ENCODE measurements at places on chromosomes 13 and 19. TPM values are rescaled to one million over a fixed set of nuclear protein-coding genes. Genes with fewer than 3 reads are reported as not detected.

Gene KLK2
- not detected for total RNA-seq

DNA sequence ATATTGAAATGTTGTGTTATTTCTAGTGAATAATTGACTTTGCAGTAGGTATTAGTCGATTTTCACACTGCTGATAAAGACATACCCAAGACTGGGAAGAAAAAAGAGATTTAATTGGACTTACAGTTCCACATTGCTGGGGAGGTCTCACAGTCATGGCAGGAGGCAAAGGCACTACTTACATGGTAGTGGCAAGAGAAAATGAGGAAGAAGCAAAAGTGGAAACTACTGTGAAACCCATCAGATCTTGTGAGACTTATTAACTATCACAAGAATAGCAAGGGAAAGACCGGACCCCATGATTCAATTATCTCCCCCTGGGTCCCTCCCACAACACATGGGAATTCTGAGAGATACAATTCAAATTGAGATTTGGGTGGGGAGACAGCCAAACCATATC lies 9.9 kb upstream of the C5AR2 start:
- no peak for DNase-seq

- DNase-seq, result no peak
These were observed 9.3 kb downstream of the PLEKHA4 start for GRCh38 chr19:48858984-48859710.

DNA sequence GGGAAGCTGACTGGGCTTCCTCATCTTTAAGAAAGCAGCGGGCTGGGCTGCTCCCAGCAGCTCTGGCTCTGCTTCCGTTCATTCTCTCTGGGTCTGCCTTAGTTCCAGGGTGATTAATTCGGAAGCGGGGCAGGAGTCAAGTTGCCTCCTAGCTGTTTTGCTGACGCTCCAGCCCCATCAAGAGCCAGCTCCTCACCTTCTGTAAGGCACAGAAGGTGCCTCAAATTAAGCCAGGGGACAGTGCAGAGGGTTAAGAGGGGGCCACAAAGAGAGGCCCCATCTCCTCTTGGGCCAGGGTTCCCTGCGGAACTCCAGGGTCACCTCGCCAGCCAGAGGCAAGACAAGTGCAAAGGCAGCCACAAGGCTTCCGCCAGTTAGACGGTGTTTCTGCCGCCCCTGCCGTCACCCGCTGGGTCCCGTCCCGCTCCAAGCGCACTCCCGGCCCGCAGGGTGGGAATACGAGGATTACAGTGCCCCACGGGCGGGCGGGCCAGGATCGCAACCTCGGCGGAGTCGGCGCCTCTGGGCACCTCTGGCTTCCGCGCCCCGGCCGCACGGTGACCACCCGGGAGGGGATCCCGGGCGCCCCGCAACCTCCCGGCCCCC lies 508 bp downstream of the SLC15A1 start:
- DNase-seq, result no peak

GRCh38 chr13:64993514-64994164 lies 2236.5 kb downstream of the PCDH9 start:
- no peak for DNase-seq

- DNase-seq, result peak; percentile 46
These were observed 313.5 kb downstream of the FOXO1 start for GRCh38 chr13:40352802-40353562.

Gene ZNF846
- 11.6 TPM for total RNA-seq

DNA sequence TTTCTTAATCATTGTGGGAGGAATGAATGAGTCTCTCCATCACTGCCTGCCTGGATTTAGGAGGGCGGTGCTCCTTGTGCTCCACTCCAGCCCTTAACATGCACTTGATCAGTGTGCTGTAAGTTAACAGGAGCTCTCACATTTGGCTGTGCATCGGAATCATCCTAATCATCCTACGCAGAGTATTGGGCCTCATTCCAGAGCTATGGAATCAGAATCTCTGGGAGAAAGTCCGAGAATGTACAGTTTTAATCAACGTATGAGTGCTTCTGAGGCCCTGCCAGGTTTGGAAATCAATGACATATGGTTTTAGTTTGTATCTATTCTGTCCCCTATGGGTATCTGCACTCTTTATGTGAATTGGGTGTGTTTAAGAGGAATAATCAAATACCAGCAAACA lies 34.9 kb upstream of the DCLK1 start:
- no peak for DNase-seq

DNA sequence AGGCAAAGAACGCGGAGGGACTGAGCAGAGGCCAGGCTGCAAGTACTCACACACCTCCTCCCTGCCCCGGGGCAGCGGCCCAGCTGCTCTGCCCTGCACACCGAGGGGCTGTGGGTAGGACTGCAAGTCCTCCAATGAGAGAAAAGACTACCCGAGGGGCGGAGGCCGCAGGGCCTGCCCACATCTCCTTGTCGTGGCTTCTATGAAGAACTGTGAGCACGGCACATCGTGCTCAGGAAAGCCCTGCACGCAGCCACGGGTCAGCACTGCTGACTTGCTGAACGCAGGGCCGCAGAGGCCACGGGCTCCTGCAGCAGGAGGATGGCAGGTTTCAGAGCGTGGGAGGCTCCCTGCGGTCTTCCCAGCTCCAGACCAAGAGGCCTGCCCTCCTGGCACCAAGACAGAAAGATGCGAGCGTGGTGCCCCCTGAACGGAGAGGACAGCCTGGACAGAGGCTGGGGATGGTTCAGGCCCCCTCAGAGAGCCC lies 37.4 kb downstream of the CEBPG start:
- no peak for DNase-seq

DNA sequence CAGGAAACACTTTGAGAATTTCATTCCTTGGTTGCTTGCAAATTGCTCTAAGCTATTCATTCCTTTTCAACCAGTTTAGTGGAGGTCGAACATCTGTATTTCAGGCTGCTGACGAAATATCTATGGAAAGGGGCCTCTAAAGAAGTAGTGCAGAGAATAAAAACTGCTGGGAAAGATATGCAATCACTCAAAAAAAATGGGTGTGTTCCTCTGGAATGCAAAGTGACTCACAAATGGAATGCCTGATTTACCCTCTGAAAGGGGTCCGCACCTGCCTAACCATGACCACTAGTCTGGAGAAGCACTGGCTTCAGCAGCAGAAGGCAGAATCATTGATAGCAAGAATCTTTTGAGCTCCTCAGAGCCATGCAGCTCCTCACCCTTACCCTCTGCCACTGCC lies 129.4 kb downstream of the PCDH9 start:
- no peak for DNase-seq

DNA sequence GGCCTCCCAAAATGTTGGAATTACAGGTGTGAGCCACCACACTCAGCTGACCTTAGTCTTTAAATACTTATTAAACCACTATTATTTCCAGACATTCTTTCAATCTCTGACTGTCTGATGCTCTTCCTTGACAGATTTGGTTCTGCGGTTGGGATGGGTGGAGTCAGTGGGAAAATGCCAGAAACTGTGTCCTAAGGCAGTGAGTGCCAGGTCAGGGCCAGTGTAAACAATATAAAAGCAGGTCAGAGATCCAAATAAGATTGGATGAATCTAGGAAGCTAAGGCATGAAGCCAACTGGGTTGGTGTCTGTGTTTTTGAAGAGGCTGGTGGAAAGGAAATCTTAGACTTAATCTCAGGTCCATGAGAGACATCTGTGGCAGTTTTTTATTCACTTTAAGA lies 74.7 kb downstream of the KLF5 start:
- no peak for DNase-seq

- DNase-seq, result no peak
These were observed 20.8 kb downstream of the KLF2 start for GRCh38 chr19:16345457-16345856.

DNA sequence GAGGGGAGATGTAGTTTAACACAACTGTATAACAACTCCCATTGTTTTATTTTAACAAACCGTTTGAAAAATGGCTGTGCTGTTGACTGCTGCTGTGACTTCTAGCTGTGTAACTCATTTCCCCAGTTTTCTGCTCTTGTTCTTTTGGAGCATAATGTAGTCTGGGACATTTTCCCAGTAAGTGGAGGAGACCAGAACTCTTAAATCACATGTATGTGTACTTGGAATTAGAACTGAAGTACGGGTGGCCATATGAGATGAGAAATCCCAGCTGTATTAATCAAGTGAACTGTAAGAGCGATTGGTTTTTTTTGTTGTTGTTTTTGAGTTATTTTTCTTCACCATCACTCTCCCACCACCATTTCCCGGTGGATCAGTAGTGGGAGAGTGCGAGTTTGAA lies 49.4 kb upstream of the RNF113B start:
- DNase-seq, result no peak

GRCh38 chr13:30725326-30726085 lies 9.8 kb upstream of the ALOX5AP start:
- DNase-seq, result no peak

All from adrenal gland (tissue), 19 donors.